ENCODE measurements at places on chromosomes 1 and 21.

DNA sequence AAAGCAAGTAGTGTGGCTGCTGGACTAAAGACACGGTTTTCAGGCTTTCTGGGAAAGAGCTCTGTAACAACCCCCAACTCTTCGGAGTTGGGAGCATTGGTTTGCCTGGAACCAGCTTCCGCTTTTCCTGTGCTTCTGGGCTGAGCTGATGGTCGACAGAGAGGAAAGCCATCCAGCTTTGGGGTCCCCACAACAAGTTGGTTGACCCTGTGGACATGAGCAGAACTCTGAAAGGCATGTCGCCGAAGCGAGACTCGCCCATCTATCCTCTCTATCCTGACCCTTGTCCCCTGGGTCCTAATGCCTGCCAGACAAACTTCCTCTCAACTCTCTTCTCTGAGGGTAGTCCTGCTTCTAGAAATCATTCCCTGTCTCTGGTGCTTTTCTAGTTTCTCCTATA is 31.9 kb upstream of the FCGR2A start:
- DNase-seq = peak; percentile 39

GRCh38 chr1:32742956-32743355 is 40.4 kb upstream of the SYNC start:
- DNase-seq = no peak

DNA sequence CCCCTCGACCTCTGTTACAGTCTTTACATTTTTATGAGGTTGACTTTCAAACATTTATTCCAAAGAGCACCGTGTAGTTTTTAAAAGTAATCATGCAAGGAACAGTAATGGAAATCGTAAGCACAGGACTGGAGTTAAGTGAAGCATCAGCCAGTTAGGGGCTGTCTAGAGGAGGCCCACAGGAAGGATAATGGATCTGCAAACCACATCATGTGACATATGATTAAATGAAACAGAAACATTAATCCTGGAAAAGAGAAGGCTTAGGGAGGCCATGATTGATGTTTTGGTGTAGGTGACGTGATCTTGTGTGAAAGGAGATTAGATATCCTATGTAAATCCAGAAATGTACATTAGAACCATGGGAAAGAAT is 25.0 kb downstream of the RGS7 start:
- DNase-seq = no peak

- DNase-seq = no peak
These were observed 1.1 kb downstream of the TOR3A start for GRCh38 chr1:179082999-179083335.

GRCh38 chr1:116252785-116253184 is 120.3 kb upstream of the ATP1A1 start:
- DNase-seq = no peak

DNA sequence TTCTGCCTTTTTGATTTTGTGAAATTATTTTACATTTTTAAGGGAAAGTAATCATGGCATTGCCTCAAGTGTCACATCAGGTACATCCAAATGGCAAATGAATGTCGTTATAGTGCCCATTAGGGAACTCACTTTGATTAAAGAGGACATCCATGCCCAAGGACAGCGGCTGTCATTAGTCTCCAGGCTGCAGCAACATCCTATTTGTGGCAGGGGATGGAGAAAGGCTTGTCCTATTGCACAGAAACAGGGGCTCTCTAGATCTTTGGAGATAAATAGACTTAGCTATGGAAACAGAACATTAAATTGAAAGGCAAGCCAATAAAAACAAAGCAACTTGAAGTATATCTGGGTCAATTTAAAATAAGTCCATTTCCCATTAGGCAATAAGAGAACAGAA is 439.3 kb downstream of the NEGR1 start:
- DNase-seq = no peak

- no peak for DNase-seq
These were observed 48.5 kb upstream of the IGSF21 start for GRCh38 chr1:18058981-18059605.

DNA sequence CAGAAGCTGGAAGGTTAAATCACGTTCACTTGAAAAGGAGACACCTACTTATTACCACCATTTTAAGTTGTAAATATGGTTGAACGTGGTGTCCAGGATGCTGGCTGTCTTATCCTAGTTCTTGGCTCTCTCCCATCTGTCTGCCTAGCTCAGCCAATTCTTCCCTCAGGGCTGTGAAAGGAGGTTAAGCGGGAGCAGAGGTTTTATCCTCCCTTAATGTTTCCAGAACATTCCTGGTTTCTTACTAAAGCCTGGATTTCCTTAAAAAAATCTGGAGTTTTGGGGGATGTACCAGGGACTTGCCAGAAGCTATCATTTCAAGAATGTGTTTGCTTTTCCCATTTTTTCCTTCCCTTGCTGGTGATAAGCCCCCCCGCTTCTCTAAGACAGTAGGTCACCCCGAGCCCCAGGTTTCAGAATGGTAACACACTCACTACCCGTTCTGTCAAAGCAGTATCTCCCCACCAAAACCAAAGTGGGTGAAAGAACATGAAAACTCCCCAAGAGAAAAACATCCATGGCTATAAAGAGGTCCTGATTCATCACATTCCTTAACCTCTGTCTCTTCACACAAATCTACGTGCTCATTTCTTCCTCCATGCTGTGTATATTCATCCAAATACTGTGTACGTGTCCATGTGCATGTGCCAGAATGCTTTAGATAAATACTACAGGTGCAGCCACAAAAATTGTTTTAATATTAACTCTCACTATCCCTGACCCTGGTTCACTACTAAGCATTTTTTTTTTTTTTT is 114.7 kb downstream of the MAP3K21 start:
- DNase-seq = no peak

DNA sequence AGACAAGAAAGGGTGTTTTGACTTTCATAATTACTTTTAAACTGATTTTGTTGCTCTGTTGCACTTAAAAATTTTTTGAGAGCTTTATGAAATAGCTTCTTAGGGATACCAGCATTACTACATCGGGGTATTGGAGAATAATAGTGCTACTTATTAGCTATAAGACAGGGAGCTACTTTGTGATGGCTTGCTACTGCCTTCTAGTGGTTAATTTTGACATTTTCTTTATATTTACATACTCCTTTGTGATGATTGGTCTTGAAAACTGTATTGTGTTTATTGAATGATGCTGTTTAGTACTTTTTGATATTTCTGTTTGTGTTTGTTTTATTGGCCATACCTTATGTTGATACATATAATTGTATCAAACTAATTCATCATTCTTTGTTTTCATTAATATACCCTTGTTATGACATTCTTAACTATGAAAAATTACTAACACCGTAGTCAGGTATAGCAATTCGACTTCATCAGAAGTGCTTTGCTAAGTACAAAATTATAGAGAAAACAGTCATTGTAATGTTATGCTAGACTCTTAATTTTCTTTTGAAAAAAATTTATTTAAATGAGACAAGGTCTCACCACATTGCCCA is 85.5 kb downstream of the CLIC4 start:
- peak; percentile 77 for DNase-seq

DNA sequence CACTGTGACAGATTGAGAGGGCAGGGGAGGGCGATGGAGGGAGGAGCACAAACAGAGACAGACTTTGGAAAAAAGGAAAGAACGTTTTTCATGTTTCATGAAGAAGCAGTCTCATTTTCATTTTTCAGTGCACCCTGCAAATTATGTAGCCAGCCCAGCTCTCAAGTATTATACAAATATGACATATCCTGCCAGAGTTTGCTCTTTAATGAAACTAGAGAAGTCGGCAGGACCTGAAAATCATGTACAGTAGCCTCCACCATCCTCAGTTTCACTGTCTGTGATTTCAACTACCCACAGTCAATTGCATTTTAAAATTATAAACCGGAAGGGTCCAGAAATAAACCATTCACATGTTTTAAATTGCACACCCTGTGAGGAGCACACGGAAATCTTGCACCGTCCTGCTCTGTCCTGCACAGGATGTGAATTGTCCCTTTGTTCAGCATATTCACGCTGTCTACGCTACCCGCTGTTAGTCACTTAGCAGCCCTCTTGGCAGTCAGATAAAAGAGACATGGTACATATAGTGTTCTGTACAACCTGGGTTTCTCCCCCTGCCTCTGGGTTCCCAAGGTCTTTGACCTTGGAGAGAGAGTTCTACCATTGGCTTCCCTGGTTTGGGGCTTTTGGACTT is 13.6 kb upstream of the ADARB1 start:
- no peak for DNase-seq

DNA sequence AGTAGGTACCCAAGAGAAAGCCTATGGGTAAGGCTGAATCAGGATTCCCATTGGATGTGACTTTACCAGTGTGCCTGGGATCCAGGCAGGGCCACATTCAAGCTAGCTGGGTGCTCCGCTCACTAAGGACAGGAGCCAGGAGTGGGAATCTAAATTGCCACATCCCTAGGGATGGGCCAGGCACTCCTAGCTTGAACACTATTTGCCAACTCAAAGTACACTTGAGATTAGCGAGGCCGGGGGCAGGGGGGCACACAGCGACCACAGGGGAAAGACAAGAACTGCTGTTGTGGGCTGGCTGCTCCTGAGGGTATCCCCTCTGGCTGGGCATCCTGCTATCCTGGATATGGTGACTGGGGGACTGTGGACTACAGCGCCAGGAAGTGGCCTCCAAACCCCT is 4.3 kb downstream of the SLC45A3 start:
- DNase-seq = no peak

DNA sequence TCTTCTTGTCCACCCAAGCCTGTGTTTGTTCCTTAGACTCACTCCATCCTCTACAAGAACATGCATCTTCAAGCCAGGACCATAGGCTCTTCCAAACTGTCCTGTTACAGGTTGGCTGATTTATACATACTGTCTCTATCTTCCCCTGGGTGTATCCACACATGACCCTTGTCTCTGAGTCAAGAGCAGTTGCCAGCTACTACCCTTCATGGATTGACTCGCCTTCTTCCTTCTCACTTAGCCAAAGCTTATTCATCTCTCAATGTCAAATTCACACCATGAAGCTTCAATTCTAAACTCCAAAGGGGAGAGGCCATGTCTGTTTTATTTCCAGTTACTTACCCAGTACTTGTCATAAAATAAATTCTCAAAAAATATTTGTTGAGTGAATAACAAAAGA is 64.1 kb upstream of the CACHD1 start:
- DNase-seq = no peak

GRCh38 chr21:44927259-44927586 is 6.5 kb upstream of the ITGB2 start:
- no peak for DNase-seq

GRCh38 chr21:38538353-38538752 is 40.1 kb upstream of the ERG start:
- DNase-seq = no peak

- no peak for DNase-seq
These were observed 43.2 kb upstream of the FMO2 start for GRCh38 chr1:171141688-171142415.

DNA sequence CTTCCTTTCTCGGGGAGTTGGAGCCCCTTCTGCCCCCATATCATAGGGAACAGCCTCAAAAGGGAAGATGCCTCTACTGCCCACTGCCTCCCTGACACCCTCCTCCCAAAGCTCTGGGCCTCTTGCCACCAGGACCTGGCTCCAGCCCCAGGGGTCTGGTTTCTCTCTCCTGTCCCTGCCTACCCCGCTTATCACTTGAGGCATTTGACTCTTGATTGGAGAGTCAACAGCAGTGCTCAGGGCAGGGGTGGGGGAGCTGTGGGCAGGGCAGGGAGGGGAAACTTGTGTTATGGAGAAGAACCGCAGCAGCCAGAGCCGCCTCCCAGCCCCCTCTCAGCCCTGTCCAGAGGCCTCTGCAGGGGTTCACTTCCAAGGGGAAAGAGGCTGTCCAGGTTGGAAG is 573 bp downstream of the TRIM63 start:
- no peak for DNase-seq

DNA sequence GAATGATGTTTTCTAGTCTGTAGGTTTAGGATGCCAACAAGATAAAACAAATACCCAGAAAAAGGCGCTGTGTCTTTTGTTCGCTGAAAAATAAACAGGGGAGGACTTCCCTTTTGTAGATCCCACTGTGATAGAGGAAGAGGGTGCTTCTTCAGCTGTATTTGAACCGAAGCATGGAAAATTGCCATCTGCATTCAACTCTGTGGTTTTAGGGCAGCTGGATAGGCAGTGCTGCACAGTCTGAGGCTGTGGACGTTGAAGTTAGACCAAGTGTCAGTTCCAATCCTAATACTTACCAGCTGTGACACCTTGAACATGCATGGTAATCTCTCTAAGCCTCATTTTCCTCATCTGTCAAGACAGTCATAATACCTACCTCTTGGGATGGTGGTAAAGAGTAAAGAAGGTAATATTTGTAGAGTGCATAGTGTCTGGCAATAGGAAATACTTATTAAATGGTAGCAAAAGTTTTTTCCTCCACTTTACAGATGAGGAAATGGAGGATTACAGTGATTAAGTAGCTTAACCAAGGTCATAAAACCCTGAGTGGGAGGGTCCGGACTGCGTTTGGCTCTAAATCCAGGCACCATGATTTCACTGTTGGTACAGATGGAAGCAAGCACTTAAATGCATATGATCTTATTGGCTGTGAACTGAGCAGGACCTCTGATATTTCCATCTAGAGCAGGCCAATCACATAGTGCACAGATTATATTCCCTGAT is 48.5 kb downstream of the UTP25 start:
- DNase-seq = peak; percentile 34

- no peak for DNase-seq
These were observed 126.2 kb upstream of the DAB1 start for GRCh38 chr1:57550092-57550491.

GRCh38 chr1:64838486-64838885 is 93.6 kb downstream of the RAVER2 start:
- no peak for DNase-seq

DNA sequence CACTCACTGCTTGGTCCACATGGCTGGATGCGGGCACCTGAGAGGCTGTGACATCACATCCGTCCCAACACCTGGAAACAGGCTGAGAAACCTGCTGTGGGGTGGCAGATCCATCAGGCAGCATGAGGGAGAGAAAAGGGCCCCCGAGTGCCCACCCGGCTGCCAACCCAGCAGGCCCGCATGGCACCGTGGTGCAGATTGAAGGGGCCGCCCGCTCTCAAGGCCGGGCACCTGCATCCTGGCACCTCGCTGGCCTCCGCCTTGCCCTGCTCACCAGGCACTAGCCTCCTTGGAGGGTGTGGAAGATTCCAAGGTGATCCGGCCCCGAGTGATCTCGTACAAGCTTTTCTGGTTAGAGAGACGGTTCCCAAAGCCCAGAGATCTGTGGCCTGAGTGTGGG is 110.5 kb downstream of the PRDM16 start:
- DNase-seq = no peak

- no peak for DNase-seq
These were observed at the start of gene TEKT2 for GRCh38 chr1:36083635-36084496. Gene TEKT2, plus strand, starts transcription at chr1:36084094. Its CDS starts 828 bp downstream, at chr1:36084922.

GRCh38 chr1:43587594-43587993 is 56.9 kb downstream of the PTPRF start:
- DNase-seq = no peak

Data from KBM-7 (cell line).